Osteocyte (in vitro differentiated cells): ENCODE measurements at places on chromosomes 11 and 22. TPM values are rescaled to one million over a fixed set of nuclear protein-coding genes. Genes with fewer than 3 reads are reported as not detected.

The OR4A16 gene
- total RNA-seq = not detected in 2 replicates

The SLC22A6 gene
- not detected in 2 replicates for total RNA-seq

- no peak overlapping the region for H3K4me3 ChIP-seq
- H3K27ac ChIP-seq = no peak overlapping the region
- H3K27me3 ChIP-seq = no peaks in the 10 kb centered on the region
- no peak for DNase-seq
- H3K4me1 ChIP-seq = peaks cover 9% of the 10 kb centered on the region
Observed at GRCh38 chr22:24416095-24416494, 11.3 kb upstream of the ADORA2A start.

The NUMA1 gene
- 238 and 247 TPM in 2 replicates for total RNA-seq
